ENCODE measurements at places on chromosomes 11 and 22.

DNA sequence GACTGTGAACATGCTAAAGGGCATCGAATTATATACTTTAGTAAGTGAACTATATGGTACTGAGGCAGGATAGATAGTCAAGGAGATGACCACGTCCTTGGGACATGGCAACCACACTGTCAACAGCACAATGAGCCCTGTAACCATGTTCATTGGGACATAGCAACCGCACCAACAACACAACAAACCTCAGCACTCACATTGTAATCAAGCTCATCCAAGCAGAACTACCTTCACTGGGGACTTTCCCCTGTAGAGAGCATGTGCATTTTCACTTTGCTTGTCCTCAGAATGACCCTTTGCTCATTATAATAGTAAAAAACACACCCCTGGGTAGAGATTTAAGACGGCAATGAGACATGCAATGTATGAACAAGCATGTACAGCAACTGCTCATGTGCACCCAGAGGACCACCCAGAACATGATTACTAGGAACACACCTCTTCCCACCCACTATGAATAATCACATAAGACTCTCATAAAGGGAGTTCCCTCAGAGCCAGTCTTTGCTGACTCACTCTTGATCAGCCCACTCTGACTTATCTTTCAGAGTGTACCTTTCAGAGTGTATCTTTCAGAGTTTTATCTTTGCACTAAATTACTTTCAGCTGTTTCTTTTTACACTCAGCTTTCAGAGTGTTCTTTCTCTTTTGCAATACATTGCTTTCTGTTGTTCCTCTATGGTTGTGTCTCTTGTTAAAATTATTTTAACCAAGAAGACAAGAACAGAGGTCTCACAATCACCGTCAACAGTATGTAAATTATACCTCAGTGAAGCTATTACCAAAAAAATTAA is 4.1 kb upstream of the PLAAT2 start:
- DNase-seq = peak; percentile 63

GRCh38 chr22:36197065-36197440 is 4.6 kb downstream of the APOL4 start:
- DNase-seq = peak; percentile 73

GRCh38 chr22:38981005-38981991 is 849 bp upstream of the APOBEC3B start:
- DNase-seq = peak; percentile 68

GRCh38 chr11:6703247-6704063 is 20.3 kb upstream of the MRPL17 start:
- DNase-seq = peak; percentile 33

- DNase-seq = no peak
Observed at GRCh38 chr11:18615628-18616392, 16.2 kb downstream of the MISFA start.

- no peak for DNase-seq
Observed at GRCh38 chr11:120024046-120024445, 113.9 kb downstream of the TRIM29 start.

DNA sequence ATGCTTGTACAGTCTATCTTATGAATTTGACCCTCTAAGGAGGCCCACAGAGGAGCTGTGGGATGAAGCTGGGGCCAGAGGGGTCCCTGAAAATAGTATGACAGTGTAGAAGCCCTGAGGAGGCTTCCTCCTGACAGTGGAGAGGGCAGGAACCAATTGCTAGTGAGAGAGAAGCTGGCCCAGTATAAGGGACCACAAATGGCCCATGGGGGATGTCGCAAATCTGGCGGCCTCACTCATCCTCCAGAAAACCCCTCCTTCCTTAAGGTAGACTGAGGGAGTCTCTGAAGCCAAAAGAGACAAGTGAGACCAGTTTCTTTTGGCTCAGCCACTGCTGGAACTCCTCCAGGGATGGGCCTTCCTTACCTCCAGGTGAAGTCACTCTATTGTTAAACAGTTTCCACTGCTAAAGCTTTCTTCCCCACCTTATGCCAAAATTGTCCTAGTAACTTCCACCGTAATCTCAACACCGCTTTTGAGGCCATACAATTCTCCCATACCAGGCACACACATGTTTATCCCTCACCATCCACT is 17.8 kb upstream of the CASTOR1 start:
- no peak for DNase-seq

DNA sequence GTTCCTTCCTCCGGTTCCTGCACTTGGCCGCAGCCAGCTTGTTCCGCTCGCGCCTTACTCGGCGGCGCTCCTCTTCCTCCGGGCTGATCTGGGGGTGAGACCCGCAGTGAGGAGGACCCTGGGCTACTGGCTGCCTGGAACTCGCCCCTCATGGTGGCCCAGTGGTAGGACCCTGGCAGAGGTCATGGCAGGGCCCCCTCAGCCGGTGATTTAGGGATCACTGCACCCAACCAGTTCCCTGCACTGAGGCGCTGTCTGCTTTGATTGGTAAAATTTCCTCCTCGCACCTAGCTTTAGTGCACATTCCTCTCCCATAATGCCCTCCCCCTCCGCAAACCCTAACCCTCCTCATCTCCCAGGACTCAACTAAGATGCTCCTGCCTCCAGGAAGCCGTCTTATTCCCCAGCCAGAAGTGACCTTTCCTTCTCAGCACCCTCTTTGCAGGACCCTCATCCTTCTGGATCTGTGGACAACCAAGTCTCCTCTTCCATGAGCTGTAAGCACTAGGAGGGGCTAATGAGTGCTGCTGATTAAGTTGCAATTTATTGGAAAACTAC is 3.6 kb downstream of the CCDC85B start:
- DNase-seq = no peak

DNA sequence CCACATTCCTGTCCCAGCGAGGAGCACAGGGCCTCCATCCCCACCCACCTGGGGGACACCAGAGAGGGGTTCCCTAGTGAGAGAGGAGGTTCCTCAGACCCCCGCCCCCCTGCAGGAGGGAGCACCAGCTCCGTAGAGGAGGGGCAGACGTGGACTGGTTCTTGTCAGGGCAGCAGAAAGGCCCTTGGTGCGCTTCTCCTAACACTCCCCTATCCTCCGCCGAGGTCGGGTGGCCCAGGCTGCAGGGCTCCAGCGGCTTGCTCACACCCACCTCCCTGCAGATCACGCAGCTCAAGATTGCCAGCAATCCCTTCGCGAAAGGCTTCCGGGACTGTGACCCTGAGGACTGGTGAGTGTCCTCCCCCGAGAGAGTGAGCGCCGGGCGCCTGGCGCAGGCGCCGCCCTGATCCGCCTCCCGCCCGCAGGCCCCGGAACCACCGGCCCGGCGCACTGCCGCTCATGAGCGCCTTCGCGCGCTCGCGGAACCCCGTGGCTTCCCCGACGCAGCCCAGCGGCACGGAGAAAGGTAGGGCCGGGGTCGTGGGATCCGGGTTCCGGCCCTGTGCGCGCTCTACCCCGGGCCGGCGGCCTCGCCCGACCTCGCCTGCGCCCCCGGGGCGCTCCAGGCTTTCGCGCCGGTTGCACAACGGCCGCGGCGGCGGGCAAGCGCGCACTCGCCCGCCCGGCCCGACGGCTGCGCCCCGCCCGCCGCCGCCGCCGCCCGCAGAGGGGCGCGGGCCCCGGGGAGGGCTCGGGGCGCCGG is 5.1 kb downstream of the TBX1 start:
- DNase-seq = no peak

DNA sequence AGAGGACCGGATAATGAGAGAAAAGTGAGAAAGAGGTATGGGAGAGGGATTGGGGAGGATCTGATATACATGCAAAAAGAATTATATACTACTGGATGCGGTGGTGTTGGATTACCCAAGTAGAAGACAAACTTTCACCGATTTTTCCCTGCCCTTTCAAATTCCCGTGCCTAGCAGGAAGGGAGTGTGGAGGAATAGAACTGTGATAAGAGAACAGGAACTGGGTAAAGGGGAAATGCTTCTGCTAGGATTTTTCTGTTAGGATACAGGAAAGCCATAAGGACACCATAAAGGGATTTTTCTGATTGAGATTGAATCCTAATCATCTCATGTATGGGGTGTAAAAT is 480 bp upstream of the MTMR2 start:
- DNase-seq = no peak

DNA sequence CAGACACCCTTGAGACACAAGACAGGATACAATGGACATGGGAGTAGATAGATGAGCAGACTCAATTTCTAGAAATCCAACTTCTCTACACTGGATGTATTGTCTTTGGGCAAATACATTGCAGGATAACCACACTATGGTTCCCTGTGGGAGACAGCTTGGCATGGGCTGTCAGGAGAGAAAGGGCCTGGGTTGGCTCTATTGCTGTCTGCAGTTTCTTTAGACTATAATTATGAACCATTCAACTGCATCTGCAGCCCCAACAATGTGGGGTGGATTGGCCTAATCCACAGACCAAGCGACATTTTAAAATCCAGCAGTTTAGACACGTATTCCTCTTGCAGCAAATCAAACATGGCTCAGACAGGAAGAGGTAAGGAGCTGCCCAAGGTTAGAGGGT is 60.3 kb downstream of the ETS1 start:
- no peak for DNase-seq

- no peak for DNase-seq
Observed at GRCh38 chr11:11070976-11071375, 213.1 kb upstream of the ZBED5 start.

DNA sequence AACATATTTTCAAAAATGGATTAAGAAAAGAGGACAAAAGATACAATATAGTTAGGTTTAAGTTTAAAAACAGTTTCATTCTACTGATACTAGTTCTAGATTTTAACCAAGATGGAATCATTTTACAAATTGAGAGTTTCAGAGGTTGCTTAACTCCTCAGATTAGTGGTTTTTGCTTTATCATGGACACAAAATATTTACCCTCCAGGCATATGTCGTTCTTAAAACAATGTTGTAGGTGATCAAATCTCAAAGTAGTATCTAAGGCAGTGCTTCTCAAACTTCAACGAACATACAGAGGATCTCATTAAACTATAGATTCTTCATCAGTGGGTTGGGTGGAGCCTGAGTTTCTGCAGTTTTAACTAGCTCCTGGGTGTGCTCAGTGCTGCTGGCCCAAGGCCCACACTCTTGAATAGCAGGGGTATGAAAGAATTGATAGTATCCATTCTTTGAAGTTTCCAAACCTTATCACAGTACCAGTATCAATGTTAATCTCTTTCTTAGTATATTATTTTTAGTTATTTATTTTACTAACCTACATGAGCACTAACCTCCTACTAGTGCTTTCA is 48.0 kb downstream of the YAP1 start:
- DNase-seq = no peak

GRCh38 chr11:117020287-117020686 is 77.9 kb downstream of the SIK3 start:
- DNase-seq = no peak

- DNase-seq = no peak
Observed at GRCh38 chr11:27723687-27724086, 23.4 kb upstream of the BDNF start.

GRCh38 chr11:27514558-27514957 is 8.0 kb upstream of the LIN7C start:
- no peak for DNase-seq

- DNase-seq = no peak
Observed at GRCh38 chr11:95486979-95487378, 256.0 kb upstream of the SESN3 start.

All from femur (tissue), 1 donor.